ENCODE measurements at places on chromosomes 5 and 9.

DNA sequence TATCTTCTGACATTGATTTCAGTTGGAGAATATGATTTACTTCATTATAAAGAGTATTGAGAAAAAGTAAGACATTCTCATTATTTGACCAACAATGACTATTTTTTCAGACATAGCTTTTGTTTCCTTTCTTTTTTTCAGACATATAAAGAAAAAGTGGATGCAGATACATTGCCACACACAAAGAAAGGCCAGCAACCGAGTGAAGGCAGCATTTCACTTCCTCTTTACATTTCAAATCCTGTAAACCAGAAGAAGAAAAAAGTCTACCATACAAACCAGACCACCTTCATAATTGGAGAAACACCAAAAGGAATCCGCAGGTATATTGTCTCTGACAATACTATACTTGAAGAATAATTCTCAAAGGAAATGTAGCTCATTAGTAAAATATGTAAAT lies 128.9 kb downstream of the ERCC6L2 start:
- no peak for DNase-seq

DNA sequence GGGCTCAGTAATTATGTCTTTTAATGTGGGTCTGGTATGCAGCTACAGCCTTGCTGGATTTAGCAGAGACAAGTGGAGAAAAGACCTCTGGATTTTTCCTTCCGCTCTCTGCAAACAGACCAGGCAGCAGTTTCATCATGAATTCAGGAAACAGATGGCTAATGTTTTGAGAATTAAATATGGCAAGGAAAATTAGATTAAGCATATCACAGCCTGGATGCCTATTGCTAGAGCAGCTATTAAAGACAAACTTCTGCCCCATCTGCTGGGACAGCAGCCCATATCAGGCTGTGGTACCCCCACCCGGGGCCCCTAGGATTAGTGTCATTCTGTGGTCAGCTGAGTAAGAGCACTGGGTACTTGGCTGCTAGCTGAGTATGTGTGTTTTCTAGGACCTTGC lies 6.2 kb downstream of the SKP2 start:
- DNase-seq, result no peak

GRCh38 chr5:169408731-169409130 lies 107.8 kb upstream of the SLIT3 start:
- no peak for DNase-seq

GRCh38 chr9:70491426-70492318 lies 77.2 kb upstream of the KLF9 start:
- DNase-seq, result no peak

DNA sequence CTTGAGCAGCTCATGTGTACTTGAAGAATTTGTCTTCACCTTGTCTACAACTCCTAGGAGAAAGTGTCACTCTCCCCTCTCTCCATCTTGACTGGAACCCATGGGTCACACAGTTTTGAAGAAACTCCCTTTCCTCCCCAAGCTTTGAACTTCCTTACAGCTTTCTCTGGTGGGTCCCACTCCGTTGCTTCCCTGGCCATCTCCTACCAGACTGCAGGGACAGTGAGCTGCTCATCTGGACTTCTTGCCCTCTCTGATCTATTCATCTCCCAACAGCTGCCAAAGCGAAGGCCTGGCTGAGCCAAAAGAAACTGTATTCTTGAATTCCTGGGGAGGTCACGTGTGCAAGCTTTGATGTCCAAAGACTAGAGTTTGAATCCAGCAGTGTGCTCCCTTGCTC lies 22.7 kb upstream of the CXCL14 start:
- DNase-seq, result no peak

- DNase-seq, result no peak
These were observed 783.8 kb upstream of the WWC1 start for GRCh38 chr5:167507463-167508233.

DNA sequence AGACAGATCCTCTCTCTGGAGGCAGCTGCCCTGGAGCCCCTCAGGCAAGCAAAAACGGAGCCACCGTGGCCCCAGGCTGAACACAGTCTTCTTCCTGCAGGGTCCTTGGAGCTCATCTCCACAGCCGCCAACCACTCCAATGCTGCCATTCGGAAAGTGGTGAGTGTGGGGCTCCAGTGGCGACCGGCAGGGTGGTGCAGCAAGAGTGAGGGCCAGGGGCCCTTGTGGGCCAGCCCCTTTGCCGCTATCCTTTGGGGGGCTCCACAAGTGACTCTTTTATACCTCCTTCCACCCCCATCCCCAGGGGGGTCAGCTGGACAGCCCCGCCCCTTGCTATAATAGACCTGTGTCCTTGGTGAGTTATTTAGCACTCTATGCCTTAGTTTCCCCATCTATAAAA lies 47.4 kb upstream of the SUSD3 start:
- DNase-seq, result no peak

GRCh38 chr5:94815313-94816039 lies 197.0 kb downstream of the SLF1 start:
- no peak for DNase-seq

DNA sequence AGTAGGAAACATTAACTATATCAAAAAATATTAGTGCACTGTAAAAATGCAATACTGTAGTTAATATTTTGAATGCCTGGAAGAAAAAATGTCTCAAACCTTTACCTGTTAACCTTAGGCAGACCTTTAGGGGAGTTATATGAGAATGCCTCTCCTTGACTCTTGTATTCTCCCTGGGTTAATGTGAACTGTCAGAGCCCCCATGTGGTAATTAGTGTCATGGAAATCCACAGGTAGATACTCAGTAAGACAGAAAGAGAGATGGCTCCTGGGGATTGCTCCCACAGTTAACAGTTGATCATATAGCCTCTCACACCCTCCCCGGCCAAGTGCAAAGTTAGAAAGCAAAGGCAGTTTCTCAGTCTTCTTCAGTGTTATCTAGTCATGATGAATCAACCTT lies 742.8 kb downstream of the NR2F1-AS1 start:
- no peak for DNase-seq

DNA sequence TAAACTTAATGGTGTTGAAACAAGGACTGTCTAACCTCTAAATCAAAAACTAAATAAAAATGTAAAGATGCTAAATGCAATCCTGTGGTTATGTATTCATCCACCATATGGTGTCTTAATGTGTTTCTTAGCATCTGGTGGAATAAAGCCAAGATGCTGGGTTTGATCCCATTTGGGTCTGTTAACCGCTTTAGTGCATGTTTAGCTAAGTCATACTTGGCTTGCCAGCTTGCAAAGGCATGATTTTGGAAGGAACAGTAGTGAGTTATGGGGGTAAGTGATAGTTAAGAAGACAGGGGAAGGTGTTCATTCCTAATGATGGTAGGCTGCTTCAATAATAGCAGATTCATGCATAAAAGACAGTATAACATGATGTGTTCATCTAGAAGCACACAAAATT lies 139.0 kb upstream of the SLC27A6 start:
- no peak for DNase-seq

- peak; percentile 68 for DNase-seq
These were observed 2.5 kb downstream of the PTGES2 start for GRCh38 chr9:128124873-128125579.

DNA sequence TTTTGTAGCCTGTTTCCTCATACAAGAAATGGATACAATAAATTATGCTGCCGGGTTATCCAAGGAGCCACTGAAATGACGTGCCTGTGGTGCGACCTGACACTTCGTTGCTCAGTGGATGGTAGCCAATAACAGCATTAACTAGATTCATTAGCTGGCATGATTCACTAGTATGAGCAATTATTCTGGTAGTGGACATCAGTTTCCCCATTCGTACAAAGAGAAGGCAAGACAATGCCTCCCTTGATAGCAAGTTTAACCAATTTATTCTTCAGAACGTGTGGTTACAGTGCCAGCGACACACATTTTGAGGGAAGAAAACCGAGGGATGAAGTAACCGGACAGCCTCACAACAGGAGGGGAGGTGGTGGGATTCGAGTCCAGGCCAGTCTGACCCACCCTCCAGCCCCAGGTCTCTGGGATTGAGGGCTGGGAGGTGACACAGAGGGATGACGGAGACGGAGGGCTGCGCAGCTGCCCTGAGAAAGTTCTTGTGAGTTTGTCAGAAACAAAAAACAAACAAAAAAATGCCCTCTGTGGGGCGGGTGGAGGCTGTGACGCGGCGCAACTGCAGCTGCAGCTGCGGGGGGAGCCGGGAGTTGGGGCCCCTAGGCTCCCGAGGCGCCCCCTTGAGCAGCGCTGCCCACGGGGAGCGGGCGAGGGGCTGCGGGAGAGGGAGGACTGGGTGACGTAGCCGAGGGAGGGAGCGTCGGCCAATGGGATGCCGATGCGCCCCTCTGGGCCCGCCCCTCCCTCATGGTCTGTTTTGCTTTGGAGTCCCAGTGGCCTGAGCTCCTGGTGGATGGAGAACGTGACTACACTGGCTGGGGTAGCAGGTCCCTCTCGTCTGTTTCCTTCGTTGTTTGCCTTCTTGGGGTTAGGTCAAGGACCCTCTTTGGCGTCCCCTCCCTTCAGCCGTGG lies 10.9 kb downstream of the LHX2 start:
- no peak for DNase-seq

DNA sequence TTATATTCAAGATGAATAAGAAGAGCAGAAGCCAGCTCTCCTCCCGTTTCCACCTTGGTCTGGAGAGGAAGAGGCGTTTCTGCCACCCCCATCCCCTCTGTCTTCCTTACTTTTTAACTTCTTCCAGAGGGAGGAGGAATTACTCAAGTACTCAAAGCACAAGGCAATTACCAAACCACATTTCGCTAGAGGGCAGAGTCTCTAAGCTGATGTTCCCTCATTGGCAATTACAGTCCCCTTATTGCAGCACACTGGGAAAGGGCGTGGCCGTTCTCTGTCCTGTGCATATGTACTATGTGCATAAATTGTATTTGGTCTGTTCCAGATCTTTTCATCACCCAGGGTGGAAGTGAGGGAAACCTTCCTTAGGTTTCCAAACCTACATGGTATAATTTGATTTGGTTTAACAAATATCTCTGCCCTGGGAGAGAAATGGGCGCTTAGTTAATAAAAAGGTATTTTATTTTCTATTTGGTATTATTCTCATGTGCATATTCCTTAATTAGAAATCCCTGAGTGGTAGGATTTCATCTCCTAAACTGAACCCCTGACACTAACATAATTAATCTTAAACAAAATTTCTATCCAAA lies 29.8 kb upstream of the ALDOB start:
- peak; percentile 52 for DNase-seq

DNA sequence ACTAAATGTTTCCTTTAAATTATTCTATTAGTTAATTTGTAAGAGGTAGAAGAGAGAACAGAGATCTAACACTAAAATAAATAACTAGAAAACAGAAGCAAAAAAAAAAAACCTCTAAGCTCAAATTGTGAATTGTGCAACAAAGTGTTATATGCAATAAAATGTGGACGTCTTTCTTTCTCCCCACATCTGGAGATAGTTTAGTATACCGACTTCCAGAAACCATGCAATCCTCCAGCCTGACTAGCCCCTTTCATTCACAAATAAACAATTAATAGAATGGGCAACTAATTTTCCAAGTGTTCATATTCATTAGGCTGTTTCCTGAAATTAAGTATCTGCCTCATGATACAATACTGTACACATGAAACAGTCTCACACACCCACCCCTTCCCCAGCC lies 258.5 kb downstream of the BNC2 start:
- no peak for DNase-seq

- peak; percentile 33 for DNase-seq
These were observed 19.7 kb downstream of the KDM3B start for GRCh38 chr5:138372225-138372624.

GRCh38 chr9:136117916-136118319 lies 757 bp downstream of the TMEM250 start:
- peak; percentile 12 for DNase-seq

- DNase-seq, result no peak
These were observed 469.0 kb upstream of the PTGER4 start for GRCh38 chr5:40210694-40211093.
